ENCODE measurements at places on chromosomes 11 and 22.

GRCh38 chr22:40480996-40481395, 110.6 kb downstream of the SGSM3 start:
- no peak for DNase-seq

DNA sequence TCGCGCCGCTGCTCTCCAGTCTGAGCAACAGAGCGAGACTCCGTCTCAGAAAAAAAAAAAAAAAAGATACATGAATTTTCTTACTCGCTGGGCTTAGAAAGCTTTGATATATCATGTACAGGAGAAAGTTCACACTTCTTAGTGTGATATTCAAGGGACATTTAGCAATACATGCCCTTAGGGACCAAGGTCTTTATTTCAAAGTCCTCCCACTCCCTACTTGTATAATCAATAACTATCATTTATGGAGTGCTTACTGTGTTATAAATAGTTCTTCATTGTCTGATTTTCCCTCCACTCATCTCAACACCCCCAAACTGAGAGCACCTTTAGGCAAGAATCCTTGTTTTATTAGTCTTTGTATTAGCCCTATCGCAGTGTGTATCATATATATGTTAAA, 103.3 kb downstream of the UVRAG start:
- no peak for DNase-seq

DNA sequence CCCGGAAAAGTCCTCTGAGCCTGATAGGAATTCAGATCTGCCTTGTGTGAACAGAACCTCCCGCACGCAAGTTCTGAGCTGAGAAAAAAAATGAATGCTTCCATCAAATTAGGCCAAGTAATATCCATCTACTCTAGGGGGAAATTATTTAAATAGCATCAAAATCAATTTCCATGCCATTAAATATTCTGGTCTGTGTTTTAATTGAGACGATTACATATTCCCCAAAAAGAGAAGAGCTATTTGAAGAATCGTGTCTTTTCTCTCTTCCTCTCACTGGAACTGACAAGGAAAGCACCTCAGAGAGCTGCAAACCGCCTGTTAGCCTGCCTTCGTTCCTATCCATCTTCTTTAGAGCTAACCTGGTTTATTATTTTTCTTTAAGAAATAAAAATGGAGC, 96.0 kb downstream of the SEZ6L start:
- DNase-seq = no peak

DNA sequence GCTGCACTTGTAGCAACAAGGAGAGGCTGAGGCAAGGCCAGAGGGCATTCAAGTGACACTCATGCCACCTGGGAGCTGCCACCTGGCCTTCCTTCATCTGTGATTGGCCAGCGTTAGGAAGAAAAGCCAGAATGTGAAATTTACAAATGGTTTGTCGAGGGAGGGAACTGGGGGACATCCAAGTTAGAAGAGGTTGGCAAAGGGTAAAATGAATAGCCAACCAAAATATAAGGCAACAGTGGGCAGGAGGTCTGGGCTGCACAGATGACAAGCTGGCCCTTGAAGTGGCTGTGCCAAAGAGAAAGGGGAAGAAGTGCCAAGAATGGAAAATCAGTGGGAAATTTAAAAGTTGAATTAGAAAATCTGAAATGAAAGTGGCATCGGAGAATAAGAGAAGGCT, 221.4 kb downstream of the C11orf91 start:
- no peak for DNase-seq

DNA sequence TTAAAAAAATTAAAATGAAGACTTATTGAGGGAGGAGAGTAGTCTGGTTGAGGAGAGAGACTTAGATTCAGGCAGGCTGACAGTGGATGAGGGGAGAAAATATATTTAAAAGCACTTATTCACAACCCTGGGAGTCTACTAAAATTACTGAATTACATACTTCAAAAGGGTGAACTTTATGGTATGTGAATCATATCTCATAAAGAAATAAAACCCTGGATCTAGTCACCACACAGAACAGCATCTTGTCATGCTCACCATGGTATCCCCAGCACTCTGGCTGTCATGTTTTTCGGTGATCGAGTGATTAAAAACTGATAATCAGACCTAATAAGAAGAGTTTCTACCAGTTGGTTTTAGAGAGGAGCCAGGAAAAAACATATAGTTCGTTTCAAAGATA, 11.0 kb downstream of the TEAD1 start:
- DNase-seq = no peak

All from GM10248 (cell line).